Suppressor macrophage (primary cell): ENCODE measurements at places on chromosomes 1 and 21.

- DNase-seq, result peak; percentile 39
Observed at GRCh38 chr1:46370214-46370633, 23.9 kb upstream of the FAAH start.

GRCh38 chr1:233587958-233588799 is 25.7 kb upstream of the KCNK1 start:
- DNase-seq, result no peak

- no peak for DNase-seq
Observed at GRCh38 chr1:61007534-61008364, 74.6 kb upstream of the NFIA start.

DNA sequence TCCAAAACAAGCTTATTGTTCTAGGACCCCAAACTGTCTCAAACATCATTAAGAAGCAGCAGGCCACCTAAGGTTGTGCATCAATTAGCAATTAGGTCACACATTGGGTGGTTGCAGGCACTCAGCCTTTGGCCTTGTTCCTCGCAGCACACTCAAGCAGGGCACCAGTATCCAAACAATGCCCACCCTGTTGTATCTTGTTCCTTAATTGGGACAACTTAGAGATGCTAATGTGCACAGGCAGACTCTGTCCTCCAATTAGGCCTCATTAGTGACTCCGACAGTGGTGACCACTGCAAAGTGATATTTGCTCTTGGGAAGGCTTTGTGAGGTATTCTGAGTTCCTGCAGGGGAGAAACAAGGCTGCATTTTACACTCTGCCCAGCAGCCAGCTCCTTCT is 515.1 kb upstream of the PTBP2 start:
- DNase-seq, result no peak

- DNase-seq, result no peak
Observed at GRCh38 chr1:5943343-5944124, 48.7 kb downstream of the NPHP4 start.

DNA sequence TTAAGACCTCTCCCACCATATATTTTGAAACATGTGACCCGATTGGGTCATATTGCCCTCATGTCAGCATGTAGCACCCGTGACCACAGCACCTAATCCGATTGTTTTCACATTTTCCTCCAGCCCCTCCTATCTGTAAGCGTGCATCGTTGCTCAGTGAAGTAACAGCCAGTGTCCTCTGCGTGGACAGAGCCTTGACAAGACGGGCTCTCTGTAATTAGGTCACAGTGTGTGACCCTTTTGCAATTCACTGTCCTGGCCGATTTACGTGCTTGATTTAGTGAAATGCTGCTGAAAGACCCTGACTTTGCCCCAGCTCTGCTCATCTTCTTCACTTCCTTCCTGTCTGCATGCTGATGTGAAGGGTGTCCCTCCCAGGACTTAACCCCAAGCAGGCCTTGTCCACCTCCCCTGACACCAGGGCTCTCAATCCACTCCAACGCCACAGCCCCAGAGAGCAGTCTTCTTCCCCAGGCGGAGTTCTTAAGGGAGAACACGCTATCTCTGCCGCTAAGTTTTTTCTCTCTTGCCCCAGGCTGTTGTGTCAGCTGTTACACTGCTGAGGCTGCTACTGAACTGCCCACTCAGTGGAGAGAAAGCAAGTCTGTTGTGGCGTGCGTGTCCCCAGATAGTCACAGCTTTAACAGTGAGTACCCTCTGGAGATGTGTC is 19.4 kb downstream of the URB2 start:
- DNase-seq, result no peak

DNA sequence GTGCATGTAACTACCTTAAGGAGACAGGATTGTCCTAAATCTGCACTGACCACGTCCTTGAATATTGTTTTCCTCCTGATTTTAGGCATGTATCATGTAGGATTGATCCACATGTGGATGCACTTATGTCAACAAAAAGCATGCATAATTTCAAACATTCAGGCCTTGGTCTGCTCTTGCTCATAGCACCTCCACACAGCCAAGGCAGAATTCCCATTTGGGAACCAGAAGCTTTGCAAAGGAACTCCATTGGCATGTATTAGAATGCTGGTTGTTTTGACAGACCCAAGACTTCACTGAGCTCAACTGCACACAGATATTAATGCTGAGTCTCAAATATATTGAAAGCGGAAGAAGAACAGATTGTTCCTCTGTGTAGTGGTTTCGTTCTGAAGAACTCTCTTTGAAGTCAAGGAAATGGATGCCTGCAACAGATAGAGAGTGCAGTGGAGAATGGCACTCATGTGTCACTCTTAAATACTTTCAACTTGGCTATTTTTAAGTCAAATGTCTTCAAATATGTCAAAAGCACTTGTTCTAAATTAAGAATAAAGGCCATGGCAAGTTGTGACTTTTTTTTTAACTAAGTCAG is 387.6 kb downstream of the LTN1 start:
- DNase-seq, result peak; percentile 17

DNA sequence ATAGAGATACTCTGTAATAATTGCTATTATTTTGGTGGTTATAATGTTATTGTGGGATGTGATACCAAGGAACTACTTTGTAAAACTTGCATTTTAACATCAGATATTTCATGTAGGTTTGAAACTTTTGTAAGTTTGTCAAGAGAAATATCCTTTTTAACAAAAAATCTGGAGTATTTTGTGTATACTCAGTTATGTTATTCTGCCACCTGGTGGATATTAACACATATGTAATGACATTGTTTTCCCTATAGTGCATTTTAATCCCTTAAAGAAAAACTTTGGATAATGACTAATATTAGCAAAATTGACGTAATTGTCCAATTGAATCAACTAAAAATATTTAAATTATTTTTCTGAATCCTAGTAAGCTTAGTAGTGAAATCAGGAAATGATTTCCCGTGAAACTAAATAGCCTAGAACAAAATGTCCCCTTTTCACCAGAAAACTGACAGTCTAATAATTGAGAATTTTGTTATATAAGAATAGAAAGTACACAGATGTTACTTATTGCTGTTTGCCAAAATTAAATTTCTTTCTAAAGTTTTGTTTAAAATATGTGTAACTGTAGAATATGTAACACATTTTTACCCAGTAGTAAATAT is 39.6 kb downstream of the KCTD3 start:
- no peak for DNase-seq

- no peak for DNase-seq
Observed at GRCh38 chr1:233086961-233087881, 136.8 kb downstream of the NTPCR start.

GRCh38 chr1:111973150-111973790 is 16.2 kb downstream of the KCND3 start:
- DNase-seq, result no peak

DNA sequence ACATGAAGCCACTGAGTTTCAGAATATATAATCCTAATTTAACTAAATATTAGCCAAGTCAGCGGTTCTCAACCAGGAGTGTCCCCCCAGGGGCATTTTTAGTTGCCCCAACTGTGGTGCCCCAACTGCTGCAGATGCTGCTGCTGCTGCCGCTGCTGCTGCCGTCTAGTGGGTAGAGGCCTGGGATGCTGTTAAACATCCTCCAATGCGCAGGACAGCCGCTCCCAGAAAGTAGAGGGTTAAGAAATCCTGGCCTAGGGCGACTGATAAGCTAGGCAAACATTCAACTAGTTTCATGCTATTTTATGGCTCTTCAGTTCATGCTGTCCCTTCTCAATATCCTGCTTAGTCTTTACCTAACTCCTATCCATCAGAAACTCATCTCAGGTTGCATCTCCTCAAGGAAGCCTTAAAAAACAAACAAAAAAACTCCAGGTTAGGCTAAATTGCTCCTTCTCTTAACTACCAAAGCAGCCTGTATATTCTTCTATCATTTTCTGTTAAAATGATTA is 9.9 kb upstream of the DCAF6 start:
- no peak for DNase-seq

DNA sequence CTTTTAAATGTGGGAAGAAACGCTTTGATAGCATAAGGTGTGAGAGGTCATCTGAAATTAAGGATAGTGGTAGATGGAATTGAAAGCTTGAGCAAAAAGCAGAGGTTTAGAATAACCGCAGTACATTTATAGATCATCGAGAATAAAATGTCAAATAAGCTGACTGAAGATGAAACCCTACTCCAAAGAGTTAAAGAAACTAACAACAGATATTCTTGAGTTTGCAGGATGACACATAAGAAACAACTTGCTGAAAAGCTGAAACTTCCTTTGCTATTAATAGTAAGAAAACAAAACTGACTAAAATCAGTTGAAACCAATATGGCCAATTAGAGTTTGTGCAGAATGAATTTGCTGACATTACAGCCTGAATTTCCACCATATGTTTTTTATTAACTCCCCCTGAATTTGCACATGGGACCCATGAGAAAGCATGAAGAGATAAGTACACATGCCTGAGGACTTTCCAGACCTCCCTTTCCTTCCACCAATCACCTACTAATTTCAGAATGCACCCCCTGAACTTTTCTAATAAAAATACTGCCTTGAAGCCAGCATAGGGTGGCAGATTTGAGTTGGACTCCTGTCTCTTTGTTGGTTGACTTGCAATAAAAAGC is 1.7 kb upstream of the C1orf185 start:
- no peak for DNase-seq

DNA sequence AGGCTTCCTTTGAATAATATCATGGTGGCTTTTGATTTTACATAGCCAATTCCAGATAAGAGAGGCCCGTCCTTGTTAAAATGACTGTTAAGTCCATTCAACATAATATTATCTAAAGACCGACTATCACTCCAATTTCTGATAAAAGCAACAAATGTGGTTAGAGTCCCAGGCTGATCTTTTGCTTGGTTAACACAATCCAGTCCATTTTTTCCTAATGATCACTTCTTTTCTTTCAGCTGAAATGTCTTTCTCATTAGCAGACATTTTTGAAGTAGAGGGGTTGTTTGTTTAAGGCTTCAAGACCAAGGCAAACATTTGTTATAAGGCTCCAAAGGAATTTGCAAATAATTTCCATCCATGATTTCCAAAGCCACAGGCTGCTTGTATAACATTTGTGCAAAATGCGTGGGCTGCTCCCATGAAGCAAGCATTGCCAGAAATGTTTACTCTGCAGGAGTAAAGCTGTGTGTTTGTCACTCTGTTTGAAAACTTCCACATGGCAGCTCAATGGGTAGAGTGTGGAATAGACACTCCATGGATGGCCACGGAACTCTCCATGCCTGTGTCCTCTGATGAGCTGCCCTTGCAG is 111.5 kb downstream of the PSMG1 start:
- peak; percentile 59 for DNase-seq

GRCh38 chr1:202144402-202145067 is at the start of gene ARL8A:
Gene ARL8A (minus strand): TSS chr1:202144737. CDS start chr1:202144572, 165 bp downstream.
- DNase-seq, result peak; percentile 65

- no peak for DNase-seq
Observed at GRCh38 chr1:237146241-237146640, 104.3 kb downstream of the RYR2 start.

DNA sequence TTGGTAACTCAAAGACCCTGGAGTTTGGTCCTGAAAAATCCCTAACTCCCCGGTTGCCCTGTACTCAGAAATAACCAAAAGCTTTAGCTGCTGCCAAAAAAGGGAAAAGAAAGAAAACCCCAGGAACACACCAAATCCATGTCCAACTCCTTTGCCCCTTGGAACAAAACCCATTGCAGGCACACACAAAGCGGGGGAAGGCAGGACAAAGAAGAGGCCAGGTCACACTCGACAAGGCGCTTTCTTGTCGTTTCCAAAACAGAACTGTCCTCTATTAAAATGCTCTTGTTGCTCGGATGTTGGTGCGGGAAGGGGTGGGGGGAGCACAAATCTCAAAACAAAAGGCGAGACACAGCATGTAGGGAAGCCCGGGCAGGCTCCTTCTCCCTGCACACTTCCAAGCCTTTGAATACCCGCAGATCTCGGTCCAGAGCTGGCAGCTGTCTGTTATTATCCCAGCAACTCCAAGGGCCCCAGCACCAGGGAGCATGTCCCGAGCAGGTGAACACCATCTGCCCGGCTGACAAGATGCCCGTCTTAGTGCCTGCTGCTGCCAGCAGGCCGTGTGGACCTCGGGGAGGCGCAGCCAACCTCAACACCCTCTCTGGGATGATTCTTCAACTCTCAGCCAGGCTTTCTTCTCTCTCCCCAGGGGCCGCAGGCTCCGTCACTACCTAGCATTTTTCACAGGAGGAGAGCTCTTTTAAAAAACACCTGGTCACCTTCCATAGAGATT is 96.4 kb downstream of the SSBP3 start:
- no peak for DNase-seq

DNA sequence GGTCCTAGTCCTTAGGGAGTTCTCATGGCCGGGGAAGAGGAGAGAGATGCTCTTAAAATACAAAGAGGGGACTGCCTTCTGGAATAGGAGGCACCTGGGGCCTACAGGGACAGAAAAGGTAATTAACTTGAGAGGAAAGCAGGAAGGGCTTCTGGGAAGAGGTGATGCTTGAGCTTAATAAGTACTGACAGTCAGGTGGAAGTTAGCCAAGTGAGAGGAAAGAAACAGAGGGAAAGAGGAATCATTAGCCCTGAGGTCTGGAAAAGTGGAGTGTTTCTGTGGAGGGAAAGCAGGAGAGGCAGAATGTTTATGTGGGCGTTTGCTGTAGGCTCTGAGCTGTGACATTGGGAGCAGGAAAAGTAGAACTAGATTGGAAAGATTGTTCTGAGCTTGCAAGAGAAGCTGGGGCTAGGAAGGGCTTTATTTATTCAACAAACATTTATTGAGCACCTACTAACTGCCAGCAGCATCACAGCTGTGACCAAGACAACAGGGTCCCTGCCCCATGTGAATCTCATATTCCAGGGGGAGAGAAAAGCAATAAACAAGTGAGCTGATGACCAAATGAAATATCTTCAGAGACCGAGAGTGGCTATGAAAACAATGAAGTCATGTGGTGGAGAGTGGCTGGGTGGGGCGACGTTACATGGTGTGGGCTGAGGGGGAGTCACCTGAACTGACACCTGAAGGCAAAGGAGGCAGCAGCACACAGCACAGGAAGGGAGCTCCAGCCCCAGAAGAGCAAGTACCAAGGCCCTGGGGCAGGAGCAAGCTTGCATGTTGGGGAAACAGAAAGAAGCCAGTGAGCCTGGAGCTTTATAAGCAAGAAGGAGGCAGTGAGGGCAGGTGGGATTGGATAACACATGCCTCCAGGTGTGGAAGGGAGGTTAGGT is 4.4 kb upstream of the FNDC5 start:
- DNase-seq, result no peak

- no peak for DNase-seq
Observed at GRCh38 chr1:221503268-221503667, 238.6 kb downstream of the DUSP10 start.

- no peak for DNase-seq
Observed at GRCh38 chr1:94929351-94930217, 2.7 kb upstream of the CNN3 start.

DNA sequence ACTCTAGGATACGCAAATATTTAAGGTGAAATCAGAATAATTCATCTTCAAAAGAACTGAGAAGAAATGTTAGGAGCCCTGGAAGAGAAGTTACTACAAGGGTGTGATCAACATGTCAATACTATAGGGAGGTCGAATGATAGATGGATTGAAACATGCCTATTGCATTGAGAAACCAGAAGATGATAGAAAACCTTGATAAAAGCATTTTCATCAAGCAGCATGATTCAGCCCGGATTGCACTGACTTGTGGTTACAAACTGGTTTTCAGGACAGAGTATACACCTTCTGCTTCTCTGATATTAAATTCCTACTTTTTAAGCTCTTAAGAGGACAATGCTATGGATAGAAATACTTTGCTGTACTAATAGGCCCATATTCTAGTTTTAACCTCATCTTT is 164.2 kb downstream of the FMN2 start:
- no peak for DNase-seq
